ENCODE measurements at places on chromosomes 6 and 20.

- DNase-seq = peak; percentile 83
Observed at GRCh38 chr6:117449549-117450439, 24.1 kb upstream of the ROS1 start.

- DNase-seq = no peak
Observed at GRCh38 chr6:42217157-42217518, 523 bp downstream of the MRPS10 start.

DNA sequence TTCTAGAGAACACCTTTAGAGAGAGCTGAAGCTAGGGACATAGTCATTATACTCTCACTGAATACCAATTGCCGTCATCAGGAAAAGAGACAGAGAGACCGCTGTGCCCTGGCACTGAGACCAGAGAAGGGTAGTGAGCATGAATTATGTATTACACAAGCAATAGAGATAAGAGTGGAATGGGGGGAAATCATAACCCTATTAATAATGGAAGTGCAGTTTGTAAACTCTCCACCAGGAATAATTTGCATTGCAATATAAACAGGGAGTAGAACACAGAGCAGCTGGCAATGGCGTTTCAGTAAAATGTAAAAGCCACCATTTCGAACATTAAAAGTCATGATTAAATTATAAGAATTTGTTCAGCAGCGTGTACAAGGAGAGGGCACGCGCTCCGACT is 244.5 kb downstream of the MAFB start:
- no peak for DNase-seq

GRCh38 chr20:48149902-48150301 is 364.6 kb upstream of the SULF2 start:
- no peak for DNase-seq

GRCh38 chr20:61815678-61816077 is 250.0 kb downstream of the TAF4 start:
- DNase-seq = no peak

DNA sequence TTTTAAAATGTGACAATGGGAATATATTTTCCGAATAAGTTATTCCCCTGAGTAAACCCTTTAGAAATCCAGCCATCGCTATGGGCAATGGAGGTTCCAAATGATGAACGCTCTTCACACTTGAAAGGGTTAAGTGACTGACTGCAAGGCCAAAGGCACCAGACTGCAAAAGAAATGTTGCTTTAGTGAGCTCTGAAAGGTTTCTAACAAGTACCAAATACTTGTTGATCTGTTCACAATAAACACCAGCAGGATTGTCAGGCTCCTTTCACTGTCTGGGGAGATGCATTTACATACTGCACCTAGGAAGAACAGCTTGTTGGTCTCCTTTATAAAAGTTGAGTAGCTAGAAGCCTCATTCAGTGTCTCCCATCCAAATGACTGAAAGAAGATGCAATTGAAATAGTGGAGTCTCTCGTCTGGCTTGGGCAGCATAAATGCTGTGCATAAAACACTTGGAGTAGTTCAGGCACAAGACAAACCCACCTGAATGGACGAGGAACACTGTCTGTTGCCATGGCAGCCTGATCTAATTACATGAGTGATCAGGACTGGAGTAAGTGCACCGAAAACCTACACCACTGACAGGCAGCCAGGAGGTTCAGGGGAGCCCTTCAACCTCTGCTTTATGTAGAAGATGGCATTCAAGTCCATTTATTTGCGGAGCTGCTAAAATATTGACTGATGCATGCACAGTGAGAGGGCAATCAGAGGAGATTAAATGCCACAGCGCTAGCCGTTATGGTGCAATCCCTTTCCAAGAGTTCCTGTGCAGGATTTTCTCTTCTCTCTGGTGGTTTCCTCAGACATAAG is 2.9 kb downstream of the ATXN1 start:
- DNase-seq = no peak

GRCh38 chr20:31638317-31638716 is 605 bp downstream of the COX4I2 start:
- DNase-seq = no peak

GRCh38 chr6:150783813-150784212 is 81.7 kb upstream of the MTHFD1L start:
- DNase-seq = no peak

DNA sequence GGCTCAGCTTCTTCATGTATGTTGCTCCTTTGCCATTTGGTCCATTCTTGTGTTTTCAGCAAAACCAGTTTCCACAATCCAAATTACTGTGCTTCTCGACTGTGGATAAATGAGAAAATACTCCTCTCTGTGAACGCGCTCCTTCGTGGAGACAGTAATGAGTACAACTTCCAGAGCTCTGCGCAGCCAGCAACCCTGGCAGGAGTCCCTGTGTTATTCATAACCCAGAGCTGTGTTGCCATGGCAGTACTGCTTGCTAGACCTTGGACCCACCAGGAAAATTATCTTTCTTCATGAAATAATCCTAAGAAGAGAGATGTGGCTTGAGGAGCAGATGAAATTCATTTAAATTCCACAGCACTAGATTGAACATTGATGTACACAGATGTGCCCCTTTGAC is 73.7 kb downstream of the SLC22A3 start:
- no peak for DNase-seq

GRCh38 chr6:97714772-97715171 is 431.8 kb upstream of the MMS22L start:
- no peak for DNase-seq

DNA sequence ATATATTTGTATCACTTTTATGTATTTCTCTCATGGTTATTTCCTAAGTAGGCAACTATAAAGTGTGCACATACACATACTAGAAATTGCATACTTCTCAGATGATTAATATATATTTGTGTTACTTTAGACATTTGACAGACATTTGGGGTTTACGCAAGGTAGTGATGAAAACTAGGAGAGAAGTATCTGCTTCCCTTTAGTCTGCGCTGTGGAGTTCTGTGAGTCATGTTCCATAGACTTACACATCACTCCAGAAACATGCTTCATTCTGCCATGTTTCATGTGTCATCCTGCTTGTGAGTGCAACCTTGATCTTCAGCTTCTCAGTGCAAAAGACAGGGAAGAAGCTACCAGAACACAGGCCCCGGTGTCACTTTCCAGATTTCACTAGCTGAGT is 200.7 kb upstream of the BMP2 start:
- DNase-seq = no peak

- no peak for DNase-seq
Observed at GRCh38 chr6:159838020-159838744, 38.1 kb downstream of the PNLDC1 start.

DNA sequence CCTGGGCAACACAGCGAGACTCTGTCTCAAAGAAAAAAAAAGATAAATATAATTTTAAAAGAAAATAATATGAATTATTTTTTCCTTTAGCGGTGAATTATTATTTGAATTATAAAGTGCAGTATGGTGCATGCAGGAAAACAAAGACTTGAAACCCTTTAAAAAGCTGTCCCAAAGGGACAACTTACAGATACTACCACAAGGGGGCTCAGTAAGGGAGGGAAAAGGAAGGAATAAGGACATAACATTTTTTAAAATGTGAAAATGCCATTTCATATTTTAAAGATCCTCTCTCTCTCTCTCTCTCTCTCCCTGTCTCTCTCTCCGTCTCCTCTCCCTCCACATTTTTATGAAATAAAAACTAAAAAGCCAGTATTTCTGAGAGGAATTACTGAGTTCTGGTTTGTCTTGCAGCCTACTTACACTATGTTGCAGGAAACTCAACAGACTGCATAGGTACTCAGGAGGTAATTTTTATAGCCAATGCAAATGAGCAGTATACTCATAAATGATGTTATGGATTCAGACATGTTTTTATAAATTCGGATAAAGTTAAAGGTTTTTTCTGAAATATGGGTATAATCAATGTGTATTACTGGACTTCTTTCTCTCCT is 455.0 kb upstream of the GJE1 start:
- DNase-seq = no peak

GRCh38 chr20:19975436-19975799 is 41.7 kb upstream of the NAA20 start:
- DNase-seq = no peak

Measured in Peyer's patch (tissue), 4 donors.